ENCODE measurements at places on chromosomes 12 and 14. TPM values are rescaled to one million over a fixed set of nuclear protein-coding genes. Genes with fewer than 3 reads are reported as not detected.

The ITGB7 gene
- total RNA-seq = 139 TPM

The MTHFD1 gene
- total RNA-seq = 91.4 TPM

The LALBA gene
- not detected for total RNA-seq

The A2M gene
- not detected for total RNA-seq

The PLEK2 gene
- total RNA-seq = not detected

The PAPLN gene
- 0.46 TPM for total RNA-seq

The ACOT6 gene
- not detected for total RNA-seq

The PROX2 gene
- not detected for total RNA-seq

The ASB8 gene
- total RNA-seq = 40.0 TPM

The OR6C2 gene
- total RNA-seq = not detected

The CATSPERB gene
- not detected for total RNA-seq

The TSPAN8 gene
- not detected for total RNA-seq

The CLEC4D gene
- not detected for total RNA-seq

The AKAP5 gene
- total RNA-seq = 4.3 TPM

The KRT82 gene
- total RNA-seq = not detected

The PRH2 gene
- total RNA-seq = not detected

The SRRM4 gene
- not detected for total RNA-seq

The ZNF384 gene
- 98.6 TPM for total RNA-seq

The NID2 gene
- not detected for total RNA-seq

The CLEC1A gene
- not detected for total RNA-seq

The OR4E1 gene
- not detected for total RNA-seq

The FGFR1OP2 gene
- total RNA-seq = 42.7 TPM

The BRI3BP gene
- total RNA-seq = 14.5 TPM

The KRT71 gene
- total RNA-seq = not detected

The PAH gene
- total RNA-seq = not detected
